ENCODE measurements at places on chromosomes 1 and 21.
A peak's percentile ranks its signal among the peaks of the same experiment; 100 is the strongest.

DNA sequence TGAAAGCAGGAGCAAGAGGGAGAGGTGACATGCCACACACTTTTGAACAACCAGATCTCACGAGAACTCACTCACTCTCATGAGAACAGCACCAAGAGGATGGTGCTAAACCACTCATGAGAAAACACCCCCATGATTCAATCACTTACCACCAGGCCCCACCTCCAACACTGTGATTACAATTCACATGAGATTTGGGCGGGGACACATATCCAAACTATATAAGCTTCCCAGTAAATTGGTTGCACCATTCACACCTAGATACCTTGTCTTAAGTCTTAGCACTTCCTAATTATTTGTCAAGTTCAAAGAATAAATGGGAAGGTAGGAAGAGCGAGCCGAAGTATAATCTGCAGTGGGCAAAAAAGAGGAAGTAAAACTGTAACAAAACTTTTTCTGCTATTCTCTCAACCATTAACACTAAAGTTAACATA, 34.3 kb downstream of the AMY1C start:
- DNase-seq, result no peak

- DNase-seq, result no peak
Observed at GRCh38 chr21:40186045-40186444, 318.8 kb downstream of the PCP4 start.

GRCh38 chr1:110390096-110390495, 730 bp downstream of the SLC16A4 start:
- DNase-seq, result no peak

- DNase-seq, result no peak
Observed at GRCh38 chr1:238242181-238242580, 351.5 kb upstream of the ZP4 start.

DNA sequence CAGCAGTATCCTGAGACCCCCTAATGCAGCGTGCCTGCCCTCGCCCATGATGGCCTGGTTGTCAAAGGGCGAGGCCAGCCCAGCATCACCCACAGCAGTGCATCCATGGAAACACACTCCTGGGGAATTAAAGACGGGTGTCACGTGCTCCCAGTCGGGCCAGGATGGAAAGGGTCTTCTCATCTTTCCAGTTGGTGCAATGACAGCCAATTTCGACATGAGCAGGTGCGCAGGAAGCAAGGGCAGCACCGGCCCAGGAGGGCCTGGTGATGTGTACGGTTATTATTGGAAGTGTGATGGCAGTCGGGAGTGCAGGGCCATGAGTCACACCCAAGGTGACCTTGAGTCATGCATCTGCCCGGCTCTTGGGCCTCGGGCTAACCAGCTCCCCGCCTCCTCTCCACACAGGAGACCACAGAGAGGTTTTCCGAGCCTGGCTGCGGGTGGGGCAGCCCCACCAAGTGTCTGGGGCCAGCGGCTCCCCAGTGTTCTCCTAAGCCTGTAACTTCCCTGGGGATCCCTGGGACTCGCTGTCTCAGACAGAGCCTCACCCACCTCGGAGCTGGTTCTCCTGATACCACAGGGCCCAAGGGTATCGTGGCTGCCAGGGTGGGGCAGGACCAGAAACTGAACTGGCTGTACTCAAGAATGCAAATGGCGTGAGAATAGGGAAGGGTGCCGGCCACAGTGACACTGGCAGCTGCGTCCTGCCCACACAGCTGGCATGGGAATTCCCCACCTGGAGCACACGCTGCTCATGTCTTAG, 119.8 kb downstream of the SIK1 start:
- DNase-seq, result no peak

DNA sequence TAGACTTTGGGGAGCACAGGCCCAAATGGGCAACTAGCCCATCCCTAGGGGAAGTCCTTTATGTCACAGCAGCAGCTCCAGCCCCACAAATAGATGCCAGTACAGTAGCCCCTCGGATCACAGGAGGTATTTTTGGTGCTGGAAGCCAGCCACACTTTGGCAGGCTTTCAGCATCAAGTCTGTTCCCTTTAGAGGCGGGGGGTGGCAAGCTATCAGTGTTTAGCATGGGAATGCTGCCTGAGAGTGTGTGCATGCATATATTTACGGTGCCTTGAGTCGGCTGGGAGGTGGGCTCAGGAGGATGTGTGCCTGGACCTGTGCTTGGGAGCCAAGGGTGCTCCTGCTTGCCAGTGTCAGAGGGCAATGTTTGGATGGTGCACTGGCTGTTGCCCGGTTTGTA, 3.5 kb upstream of the PLXNA2 start:
- peak; percentile 41 for DNase-seq

DNA sequence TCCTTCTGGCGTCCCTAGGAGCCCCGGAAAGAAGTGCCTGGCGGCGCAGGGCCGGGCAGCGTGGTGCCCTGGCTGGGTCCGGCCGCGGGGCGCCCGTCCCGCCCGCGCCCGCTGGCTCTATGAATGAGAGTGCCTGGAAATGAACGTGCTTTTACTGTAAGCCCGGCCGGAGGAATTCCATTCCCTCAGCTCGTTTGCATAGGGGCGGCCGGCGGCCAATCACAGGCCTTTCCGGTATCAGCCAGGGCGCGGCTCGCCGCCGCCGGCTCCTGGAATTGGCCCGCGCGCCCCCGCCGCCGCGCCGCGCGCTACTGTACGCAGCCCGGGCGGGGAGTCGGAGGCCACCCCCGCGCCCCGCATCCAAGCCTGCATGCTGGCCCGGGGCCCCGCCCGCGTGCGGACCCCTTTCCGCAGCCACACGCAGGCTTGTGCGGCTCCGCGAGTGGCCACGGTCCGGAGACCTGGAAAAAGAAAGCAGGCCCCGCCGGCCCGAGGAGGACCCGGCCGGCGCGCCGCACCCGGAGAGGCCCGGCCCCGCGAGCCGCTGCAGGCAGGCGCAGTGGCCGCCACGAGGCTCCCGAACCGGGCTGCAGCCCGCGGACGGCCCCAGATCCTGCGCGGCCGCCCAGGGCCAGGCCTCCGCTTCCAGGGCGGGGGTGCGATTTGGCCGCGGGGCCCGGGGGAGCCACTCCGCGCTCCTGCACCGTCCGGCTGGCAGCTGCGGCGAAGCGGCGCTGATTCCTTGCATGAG, 160.4 kb downstream of the RUNX1 start:
- peak; percentile 91 for DNase-seq

- no peak for DNase-seq
Observed at GRCh38 chr1:2290171-2290578, 62.1 kb downstream of the SKI start.

DNA sequence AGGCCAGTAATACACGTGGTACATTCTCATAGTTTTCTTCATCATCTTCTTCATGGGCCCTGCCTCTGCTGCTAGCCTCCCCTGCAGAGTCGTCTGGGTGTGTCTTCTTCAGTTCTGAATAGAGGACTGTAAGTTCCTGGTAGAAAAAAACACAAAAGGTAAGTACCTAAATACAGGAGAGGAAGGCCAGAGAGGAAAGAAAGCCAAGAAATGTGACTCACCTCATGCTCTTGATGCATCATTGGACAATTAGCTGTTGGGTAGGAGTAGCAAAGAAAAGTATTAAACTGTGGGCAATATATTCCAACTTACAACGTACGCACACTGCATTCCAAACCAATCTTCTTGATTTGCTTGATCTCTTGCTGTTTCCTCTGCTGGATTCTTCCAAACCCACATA, 21.8 kb downstream of the FCRL3 start:
- DNase-seq, result no peak

DNA sequence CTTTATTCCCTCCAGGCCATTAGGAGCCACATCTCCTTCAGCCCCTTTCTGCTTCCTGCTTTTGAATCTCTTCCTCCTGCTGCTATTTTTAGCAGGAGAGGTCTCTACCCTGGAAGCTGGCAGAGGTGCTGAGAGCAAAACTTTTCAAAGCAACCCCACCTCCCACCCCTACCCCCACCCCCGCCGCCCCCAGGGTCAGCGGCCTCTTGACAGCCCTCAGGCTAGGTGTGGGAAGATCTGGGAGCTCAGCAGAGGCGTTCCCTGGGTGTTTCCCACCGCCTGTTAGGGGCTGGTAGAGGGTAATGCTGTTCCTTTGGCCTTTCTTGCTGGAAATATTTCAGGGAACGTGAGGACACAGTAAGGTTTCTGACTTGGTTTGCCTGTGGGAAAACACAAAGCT, 112.5 kb upstream of the CACHD1 start:
- DNase-seq, result no peak

DNA sequence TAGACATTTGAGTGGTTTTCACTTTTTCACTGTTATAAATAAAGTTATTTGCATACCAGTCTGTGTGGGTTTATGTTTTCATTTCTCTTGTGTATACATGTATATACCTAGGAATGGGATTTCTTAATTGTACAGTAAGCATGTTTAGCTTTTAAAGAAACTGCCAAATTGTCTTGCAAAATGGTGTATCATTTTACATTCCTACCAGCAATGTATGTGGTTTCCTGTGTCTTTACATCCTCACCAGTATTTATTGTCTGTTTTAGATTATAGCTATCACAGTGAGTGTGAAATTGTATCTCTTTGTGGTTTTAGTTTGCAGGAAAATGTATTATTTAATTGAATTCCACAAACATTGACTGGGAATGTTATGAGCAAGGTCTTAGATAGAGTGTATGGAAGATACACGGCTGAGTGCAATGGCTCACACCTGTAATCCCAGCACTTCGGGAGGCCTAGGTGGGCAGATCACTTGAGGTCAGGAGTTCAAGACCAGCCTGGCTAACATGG, 57.3 kb downstream of the MACF1 start:
- no peak for DNase-seq

GRCh38 chr1:177945943-177946650, 23.8 kb downstream of the SEC16B start:
- peak; percentile 81 for DNase-seq

DNA sequence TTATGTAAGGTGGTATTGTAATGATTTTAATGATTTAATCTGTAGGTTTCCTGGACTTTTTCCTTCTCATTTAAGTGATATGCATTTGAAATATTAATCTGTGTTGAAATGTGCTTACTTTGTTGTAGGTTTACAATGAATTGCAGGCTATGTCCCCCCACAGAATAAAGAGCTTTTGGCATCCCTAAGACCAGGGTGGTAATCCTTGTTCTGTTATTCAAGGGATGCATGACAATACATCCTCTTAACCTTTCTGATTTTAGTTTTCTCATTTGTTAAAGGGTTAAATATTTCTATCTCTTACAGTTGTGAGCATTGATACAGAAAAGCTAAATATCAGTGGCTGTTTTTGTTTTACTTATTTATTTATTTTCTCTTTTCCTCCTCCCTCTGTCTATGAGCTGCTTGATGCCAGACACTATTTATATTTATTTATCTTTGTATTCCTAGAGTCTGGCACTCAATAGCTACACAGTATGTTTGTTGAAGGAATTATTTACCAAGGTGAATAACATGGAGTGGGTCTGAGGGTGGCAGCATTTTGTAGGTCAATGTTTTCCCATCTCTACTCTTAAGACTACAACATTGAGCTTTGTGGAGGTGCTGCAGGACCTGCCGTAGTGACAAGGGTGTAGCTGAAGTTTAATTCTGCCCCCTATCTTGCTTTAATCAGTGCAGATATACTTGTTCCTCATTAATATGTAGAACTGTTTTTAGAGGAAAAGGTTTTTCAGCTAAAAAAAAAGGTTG, 19.9 kb upstream of the ADGRL2 start:
- DNase-seq, result no peak

GRCh38 chr1:2232255-2232915, 4.3 kb downstream of the SKI start:
- DNase-seq, result no peak

GRCh38 chr1:90356991-90357390, 360.1 kb downstream of the BARHL2 start:
- no peak for DNase-seq

DNA sequence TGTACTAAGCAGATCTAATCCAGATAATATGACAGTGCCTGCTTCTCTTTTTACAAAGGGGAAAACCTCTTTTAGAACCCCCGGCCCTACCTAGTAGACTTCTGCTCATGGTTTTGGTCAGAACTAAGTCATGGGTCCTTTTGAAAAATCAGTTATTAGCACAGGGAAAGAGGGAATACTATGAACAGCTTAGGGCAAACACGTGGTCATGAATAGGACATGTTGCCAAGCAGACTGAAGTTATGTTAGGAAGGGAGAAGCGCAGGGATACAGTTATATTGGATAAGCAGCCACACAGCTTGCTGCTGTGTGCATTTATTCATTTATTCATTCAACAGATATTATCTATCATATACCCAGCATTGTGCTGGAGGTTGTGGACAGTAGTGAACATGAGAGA, 25.3 kb upstream of the IGSF3 start:
- no peak for DNase-seq

GRCh38 chr1:236659792-236660587, 26.3 kb upstream of the ACTN2 start:
- DNase-seq, result no peak

DNA sequence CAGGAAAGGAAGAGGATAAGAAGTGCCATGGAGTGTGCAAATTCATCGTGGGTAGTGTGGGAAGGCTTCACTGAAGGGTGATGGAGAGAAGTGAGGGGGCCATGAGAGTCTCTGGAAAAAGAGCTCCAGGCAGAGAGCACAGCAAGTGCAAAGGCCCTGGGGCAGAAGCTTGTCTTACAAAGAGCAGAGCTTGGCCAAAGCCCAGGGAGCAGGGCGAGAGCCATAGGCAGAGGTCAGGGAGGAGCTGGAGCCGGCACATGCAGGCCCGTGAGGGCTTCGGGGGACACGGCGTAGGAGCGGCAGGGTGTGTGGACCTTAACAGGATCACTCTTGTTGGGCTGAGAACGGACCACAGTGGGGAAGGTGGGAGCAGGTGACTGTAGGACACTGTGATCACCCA, 83.7 kb upstream of the EDN2 start:
- peak; percentile 47 for DNase-seq

- DNase-seq, result no peak
Observed at GRCh38 chr1:213989002-213989855, 1.5 kb downstream of the PROX1 start.

GRCh38 chr1:6288665-6289064, 27.8 kb upstream of the GPR153 start:
- DNase-seq, result no peak

GRCh38 chr1:58584082-58584895, 7.2 kb upstream of the TACSTD2 start:
- DNase-seq, result no peak

GRCh38 chr1:119771016-119771415, 2.3 kb upstream of the HMGCS2 start:
- DNase-seq, result no peak

GRCh38 chr21:16116069-16116468, 386.3 kb downstream of the USP25 start:
- no peak for DNase-seq

DNA sequence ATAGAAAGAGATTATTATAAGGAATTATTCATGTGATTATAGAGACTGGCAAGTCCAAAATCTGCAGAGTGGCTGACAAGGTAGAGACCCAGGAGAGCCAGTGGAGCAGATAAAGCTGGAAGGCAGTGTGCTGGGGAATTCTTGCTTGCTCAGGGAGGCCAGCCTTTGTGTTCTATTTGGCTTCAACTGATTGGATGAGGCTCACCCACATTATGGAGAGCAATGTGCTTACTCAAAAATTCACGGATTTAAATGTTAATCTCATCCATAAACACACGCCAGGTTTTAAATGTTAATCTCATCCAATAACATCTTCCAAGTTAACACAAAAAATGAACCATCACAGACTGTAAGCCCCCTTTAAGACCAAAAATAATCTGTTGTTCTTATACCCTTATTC, 30.2 kb upstream of the PHGDH start:
- no peak for DNase-seq
